ENCODE measurements at places on chromosomes 2 and 18.

DNA sequence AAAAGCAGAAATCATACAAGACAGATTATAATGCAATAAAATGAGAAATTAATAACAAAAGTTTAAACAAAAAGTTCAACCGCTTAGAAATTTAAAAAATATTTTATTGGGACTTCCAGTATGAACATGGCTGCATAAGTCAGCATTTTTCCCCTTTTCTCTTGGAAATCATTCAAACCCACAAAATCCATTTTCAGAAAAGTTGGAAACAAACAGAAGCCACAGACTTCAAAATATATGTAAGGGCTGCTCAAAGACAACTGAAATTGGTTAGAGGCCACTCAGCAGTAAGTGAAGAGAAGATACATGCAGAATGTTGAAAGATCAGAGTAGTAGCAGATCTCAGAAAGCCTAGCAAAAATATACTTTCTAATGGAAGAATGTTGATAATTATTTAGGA, 194.0 kb downstream of the DYSF start:
- no peak for DNase-seq

DNA sequence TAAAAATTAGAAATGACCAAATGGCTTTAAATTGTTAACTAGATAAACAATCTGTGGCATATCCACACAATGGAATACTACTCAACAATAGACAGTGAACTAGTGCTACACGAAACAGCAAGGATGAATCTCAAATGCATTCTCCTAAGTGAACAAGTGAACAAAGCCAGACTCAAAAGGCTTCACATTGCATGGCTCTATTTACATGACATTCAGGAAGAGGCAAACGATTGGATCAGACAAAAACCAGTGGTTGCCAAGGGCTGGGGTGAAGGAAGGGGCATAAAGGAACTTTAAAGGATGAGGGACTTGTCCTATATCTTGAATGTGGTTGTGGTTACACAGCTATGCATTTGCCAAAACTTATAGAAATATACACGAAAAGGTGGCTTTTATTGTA, 184.3 kb downstream of the RPIA start:
- no peak for DNase-seq

GRCh38 chr18:39840856-39841481, 2114.1 kb upstream of the PIK3C3 start:
- no peak for DNase-seq

DNA sequence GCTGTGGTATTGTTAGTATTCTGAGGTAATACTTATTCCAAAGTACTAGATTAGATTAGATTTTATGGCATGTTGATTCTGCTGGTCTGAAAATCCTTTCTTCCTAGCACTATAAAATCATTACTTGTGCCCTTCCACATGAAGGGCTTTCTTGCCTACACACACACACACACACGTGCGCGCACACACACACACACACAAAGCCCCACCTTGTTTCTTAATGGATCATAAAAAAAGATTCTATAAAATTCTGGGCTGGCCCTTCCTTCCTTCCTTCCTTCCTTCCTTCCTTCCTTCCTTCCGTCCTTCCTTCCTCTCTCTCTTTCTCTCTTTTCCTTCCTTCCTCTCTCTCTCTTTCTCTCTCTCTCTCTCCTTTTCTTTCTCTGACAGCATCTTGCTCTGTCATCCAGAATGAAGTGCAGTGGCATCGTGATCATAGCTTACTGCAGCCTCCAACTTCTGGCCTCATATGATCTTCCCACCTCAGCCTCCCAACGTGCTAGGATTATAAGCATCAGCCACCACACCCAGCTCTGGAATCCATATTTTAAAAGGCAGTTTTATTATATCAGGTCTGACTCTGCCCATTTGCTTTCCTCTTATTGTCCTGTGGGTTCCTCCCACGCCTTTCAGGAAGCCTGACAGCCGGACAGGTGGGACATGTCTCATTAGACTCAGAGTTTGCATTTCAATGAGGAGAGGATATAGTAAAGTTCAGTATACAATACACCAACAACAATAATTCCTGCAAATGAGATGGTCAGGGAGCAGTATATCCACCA, 321.1 kb downstream of the PIK3C3 start:
- no peak for DNase-seq

- no peak for DNase-seq
Observed at GRCh38 chr2:136093583-136093982, 24.4 kb downstream of the CXCR4 start.

- DNase-seq = no peak
Observed at GRCh38 chr2:1501038-1501851, 88.0 kb downstream of the TPO start.

GRCh38 chr2:153478289-153479261, at the start of gene RPRM:
Gene RPRM, minus strand, starts transcription at chr2:153478762. Its CDS starts 197 bp downstream, at chr2:153478565.
- peak; percentile 25 for DNase-seq

GRCh38 chr2:12061286-12062052, 315.0 kb downstream of the LPIN1 start:
- DNase-seq = no peak

GRCh38 chr2:38619458-38620164, 16.9 kb upstream of the HNRNPLL start:
- no peak for DNase-seq

GRCh38 chr2:232512602-232513001, 7.6 kb upstream of the PRSS56 start:
- DNase-seq = no peak

GRCh38 chr2:67389286-67389685, 7.8 kb upstream of the ETAA1 start:
- DNase-seq = no peak

DNA sequence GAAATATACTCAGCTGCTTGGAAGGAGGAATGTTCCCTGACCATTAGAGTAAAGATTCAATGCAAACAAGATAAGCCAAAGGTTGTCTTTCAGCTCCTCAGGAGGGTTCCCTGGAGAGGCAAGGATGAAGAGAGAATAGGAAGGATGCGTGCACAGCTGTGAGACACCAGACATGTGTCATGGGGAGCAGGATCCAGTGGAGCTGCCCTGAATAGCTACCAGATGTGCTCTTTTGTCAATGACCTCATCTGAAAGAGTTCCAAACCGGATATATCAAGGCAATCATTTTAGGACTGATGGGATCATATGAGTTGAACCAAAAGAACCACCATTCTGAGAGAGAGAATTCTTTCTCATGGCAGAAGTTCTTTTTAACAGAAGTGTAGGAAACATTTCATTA, 490.6 kb downstream of the IRS1 start:
- no peak for DNase-seq

DNA sequence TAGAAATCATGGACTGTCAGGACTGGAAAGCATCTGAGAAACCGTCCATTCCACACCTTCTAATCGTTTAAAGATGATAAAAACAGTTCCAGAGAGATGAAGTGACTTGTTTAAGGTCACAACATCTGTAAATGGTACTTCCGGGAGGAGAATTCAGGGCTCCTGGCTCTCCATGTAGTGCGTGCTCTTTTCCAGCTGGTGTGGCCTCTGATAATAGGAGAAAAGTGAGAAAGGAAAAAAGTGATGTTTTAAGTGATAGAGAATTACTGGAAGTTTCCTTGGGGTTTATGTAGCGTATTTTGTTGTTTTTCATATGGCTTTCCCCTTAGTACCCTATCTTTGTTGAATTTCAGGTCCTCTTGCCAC, 663 bp downstream of the C2orf49 start:
- DNase-seq = no peak

DNA sequence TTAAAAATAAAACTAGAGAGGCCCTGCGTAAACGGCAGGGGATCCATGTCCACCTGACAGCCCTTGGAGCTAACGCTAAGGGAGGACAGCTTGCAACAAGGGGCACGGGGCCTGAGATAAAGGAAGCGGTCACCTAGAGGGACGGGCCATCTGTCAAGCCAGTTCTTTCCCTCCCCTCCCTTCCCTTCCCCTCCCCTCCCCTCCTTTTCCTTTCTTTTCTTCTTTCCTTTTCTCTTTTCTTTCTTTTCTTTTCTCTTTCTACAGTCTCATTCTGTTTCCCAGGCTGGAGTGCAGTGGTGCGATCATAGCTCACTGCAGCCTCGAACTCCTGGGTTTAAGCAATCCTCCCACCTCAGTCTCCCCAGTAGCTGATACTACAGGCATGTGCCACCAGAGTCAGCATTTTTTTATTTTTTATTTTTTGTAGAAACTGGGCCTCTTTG, 34.5 kb upstream of the CTAGE1 start:
- DNase-seq = no peak

GRCh38 chr2:237326266-237327171, 87.4 kb downstream of the COL6A3 start:
- no peak for DNase-seq

- no peak for DNase-seq
Observed at GRCh38 chr2:240402566-240403272, 32.7 kb upstream of the GPC1 start.

- DNase-seq = no peak
Observed at GRCh38 chr18:33983126-33983525, 241.6 kb downstream of the NOL4 start.

DNA sequence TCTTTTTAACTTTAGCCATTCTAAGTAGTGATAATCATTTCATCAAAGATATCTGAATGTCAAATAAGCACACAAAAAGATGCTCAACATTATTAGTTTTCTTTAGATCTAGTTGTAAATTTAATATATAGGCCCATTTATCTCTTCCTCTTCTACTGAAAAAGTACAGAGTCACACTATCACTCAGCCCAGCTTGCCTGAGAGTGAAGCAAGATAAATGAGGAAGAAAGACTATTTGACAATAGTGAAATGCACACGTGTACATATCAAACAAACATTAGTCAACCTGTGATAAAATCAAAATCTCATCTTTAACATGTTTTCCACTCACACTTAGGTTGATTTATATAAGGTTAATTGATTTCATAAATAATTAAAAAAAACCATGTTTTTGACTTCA, 83.5 kb upstream of the CCDC195 start:
- DNase-seq = no peak

DNA sequence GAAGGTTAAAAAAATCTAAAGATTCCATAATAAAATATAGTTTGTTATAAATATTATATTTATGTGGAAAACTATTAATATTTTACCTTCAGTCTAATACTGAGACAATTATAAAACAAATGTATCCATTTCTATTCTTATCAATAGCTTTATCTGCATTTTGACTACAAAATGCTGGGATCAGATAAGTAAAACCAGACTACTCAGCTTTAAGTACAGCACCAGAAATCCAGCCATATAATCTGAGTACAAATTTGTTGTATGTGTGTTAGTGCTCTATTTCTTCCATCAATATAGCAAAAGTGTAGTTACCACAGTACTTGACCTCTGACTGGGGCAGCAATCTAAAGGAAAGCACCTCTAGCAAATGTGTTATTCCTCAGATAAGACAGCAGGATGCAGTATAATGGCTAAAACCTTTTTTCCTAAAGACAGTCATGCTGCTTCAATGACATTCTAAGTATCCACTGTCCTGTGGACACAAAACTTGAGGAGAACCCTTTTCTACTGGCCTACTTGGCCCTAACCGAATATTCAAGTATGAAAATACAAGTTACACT, 68.1 kb downstream of the OLA1 start:
- DNase-seq = no peak

GRCh38 chr2:106157416-106157815, 36.7 kb downstream of the UXS1 start:
- no peak for DNase-seq

DNA sequence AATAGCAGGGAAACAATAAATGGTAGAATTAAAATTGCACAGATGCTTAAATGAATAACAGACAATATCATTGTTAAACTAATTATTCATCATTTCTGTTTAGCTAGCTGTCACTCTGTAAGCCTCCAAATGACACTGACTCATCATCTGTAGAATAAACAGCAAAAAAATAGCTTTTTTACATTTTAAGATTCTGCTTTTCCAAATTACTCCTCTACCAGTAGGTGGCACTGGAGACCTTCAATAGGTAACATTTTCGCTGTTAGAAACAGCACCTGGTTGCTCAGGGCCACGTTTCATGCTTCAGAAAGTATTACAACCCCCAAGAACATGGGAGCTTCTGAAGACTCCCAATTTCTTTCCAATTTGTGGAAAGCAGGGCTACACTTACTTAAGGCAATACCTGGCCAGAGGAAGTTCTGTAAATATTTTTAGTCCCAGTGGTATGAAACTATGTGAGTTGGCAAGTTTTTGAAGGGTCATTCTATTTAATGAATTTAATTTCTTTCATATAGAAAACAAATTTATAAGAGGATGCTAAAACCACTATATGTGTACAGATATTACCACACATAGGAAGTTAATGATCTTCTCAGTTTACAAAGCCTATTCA, 45.4 kb downstream of the TTN start:
- no peak for DNase-seq

DNA sequence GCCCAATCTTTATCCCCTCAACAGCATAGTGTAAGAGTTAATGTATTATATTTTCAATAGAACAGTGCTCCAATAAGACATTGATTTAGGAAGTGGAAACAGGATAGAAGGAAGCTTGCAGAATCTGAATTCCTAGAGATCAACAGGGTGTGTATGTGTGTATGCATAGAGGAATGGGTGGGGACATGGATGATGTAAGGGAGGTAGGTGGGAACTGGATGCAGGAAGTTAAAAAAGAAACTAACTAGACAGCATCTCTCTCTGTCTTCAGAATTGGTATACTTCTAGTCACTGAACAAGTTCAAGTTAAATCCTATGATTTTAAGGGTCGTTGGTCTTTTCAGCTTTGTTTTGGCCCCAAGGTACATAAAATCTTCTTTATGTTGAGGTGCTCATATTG, 196.6 kb downstream of the PMAIP1 start:
- no peak for DNase-seq

DNA sequence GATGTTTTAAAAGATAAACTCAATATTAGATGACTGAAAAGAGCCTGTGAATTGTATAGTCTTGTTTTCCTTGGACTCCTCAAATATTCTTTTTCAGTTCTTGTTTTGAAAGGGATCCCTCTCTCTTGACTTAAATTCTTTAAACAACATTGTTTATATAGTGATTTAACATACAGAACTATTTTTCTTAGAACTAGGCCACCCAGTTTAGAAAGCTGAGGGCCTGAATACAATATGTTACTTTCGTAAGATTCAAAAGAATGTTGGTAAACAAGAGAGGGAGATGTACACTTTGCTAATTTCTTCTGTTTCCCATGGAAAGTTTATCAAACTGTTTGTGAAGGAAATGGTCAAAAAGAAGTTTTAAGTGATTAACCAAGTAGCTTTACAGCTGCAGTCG, 5.5 kb upstream of the TSPYL6 start:
- DNase-seq = no peak

- DNase-seq = no peak
Observed at GRCh38 chr2:67719351-67719750, 322.2 kb downstream of the ETAA1 start.

GRCh38 chr2:191316246-191316994, 71.2 kb downstream of the MYO1B start:
- DNase-seq = no peak

- DNase-seq = no peak
Observed at GRCh38 chr18:49094979-49095632, 144.3 kb upstream of the SMAD7 start.

GRCh38 chr2:195108182-195108581, 548.8 kb upstream of the SLC39A10 start:
- no peak for DNase-seq

DNA sequence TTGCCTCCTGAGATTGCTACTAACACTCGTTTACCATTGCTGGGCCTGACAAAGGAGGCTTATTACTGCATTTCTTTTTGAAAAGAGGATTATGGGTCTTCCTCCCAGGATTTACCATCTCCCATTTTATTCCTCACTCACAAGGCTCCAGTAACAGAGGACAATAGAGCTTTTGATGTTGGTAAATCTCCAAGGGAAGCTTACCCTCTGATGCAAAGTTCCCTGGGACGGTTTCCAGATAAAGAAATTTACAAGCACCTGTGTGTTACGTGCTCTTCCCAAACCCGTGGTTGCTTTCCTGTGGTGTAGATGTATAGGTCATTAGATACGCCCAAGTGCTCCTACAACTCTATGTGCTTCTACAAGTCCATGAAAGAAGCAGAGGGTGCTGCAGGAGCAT, 17.1 kb downstream of the VSNL1 start:
- no peak for DNase-seq
